ENCODE measurements at places on chromosomes 2 and 18.

- DNase-seq = no peak
These were observed 12.8 kb downstream of the SOCS6 start for GRCh38 chr18:70301667-70302066.

GRCh38 chr2:134258684-134259388, 5.0 kb downstream of the MGAT5 start:
- DNase-seq = no peak

DNA sequence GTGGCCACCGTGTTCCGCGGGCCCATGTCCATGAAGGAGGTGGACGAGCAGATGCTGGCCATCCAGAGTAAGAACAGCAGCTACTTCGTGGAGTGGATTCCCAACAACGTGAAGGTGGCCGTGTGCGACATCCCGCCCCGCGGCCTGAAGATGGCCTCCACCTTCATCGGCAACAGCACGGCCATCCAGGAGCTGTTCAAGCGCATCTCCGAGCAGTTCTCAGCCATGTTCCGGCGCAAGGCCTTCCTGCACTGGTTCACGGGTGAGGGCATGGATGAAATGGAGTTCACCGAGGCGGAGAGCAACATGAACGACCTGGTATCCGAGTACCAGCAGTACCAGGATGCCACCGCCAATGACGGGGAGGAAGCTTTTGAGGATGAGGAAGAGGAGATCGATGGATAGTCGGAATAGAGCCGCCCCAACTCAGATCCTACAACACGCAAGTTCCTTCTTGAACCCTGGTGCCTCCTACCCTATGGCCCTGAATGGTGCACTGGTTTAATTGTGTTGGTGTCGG, 17.7 kb downstream of the TUBB6 start:
- DNase-seq = no peak

- DNase-seq = no peak
These were observed 184.7 kb downstream of the NEDD4L start for GRCh38 chr18:58228762-58229161.

DNA sequence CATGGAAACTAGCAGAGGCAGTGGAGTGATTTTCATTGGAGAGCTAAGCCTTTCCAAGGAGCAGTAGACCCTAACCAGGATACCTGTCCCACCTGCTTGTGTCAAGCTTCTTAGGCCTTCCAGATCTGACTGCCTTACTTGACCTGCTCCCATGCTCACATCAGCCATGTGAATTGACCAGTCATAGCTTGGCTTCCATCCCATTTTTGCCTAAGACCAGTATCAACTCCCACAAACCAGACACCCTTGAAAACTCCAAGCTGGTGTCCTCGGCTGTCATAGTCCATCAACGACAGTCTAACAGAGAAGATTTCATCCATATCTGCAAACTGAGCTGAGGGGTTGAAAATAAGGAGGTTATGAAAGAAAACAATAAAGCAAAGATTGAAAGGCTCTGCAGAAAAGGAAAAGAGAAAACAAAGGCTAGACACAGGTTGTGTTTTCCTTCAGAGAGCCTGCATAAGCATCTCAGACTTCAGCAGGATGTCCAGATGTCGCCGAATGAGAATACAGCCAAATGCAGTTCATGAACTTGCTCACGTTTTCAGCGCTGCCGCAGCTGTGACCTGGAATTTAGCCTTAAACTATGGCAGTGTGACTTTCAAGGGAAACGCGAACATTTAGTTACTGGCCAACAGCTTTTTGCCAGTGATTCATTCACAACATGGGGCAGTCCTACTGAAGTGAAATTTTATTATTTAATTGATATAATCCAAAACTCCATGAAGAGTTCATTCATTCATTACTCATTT, 868.1 kb upstream of the ID2 start:
- DNase-seq = no peak

- DNase-seq = no peak
These were observed 131.7 kb downstream of the DOCK10 start for GRCh38 chr2:224910574-224910925.

DNA sequence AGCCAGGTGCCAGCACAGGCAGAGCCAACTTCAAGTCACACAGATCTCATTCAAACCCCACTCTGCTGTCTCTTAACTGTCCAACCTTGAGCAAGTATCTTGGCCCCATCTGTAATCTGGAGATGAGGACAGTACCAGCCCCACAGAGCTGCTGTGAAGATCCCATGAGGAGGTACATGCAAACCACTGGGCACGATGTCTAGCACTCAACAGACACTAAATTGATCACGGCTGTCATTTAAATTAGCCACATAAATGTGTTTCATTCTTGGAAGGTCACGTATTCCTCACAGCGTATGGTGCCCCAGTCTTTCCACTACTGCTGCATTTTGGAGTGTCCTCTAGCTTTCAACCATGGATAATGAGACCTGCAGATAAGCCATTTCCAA, 167.6 kb upstream of the ID2 start:
- no peak for DNase-seq

- DNase-seq = no peak
These were observed 108.7 kb upstream of the KCTD1 start for GRCh38 chr18:26656944-26657536.

DNA sequence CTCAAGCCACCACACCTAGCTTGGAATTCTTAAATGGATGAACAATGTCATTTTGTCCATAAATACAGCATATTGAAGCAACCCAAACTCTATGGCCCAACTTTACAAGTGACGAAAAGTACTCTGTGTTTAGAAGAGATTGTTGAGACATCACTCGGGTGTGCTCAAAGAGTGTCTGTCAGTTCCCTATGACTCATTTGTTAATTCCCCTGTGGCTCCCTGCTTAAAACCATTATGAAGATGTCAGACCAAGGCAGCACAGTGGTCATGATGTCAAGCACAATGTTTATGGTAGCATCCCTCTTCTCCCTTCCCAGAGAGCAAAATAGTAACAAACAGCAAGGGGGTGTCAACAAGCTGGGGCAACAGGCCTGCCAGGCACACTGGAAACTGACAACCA, 3.0 kb downstream of the LYG1 start:
- no peak for DNase-seq

- DNase-seq = no peak
These were observed 46.0 kb downstream of the MCFD2 start for GRCh38 chr2:46869621-46870020.
